ENCODE measurements at places on chromosomes 1 and 21.

DNA sequence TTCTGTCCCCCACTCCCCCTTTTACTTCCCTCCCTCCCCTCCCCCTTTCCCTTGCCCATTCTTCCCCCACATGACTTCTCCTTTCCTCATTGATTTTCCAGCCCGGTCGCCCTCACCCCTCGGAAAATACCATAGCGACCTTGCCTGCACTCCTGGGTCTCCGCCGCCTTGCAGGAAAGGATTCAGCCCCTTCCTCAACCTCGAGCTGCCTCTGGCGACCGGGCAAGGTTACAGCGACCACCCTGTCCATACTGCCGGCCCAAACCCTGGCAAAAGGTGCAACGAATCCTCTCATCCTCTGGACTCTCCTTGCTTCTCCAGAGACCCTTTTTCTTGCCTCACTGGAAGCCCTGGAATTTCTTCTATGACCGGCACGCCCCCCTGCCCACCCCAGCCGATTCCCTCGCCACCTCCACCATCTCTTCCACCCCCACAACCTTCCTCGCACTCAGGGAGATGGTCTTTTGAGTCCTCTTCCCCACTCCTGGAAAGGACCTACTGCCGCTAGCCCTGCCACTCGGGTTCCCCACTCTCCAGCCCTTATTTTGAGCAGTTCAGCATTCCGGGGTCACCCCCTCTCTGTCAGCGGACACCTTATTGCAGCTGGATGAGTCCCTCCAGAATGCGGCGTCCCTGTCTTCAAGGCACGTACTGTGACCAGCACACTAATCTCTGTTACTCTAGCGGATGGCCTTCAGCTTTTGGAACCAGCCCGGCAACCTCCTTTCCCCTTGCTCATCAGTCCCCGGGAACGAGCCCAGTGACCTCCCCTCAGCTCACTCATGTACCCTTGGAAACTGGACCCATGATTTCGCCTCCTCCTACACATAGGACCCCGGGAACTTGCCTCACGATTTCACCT lies 846 bp downstream of the NSUN4 start:
- DNase-seq: no peak

GRCh38 chr1:44808938-44809917 lies 905 bp downstream of the BTBD19 start:
- no peak for DNase-seq

DNA sequence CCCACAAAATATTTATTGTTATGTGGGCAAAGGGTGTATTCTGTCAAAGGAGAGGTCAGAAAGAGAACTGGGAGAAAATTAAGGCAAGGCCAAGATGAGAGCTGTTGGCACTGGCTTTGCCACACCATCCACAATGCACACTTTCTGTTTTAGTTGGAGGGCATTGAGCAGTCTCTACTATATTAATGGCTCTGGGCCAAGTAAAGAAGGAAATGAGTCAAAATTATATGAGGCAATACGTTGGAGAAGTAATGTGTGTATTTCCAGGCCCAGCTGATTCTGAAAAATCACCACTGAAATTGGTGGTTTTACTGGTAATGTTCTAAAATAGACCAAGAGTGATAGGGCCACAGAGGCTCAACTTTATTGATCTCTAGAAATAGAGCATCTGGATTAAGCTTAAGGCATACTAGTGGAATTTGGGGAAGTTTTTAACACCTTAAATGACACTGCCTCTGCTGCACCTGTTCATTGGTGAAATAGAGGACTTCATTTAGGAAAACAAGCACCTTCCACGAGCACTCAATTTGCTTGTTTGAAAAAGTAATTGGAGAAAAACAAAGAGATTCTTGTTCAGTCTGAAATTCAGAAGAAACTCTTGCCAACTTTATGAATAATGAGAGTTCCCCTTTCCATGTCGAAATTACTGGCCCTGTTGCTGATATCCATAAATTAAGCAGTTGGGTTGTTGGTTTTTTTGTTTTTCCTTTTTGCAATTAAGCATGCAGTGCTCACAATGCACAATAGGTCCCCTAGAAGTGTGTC lies 424.9 kb downstream of the ADGRL2 start:
- DNase-seq: no peak

DNA sequence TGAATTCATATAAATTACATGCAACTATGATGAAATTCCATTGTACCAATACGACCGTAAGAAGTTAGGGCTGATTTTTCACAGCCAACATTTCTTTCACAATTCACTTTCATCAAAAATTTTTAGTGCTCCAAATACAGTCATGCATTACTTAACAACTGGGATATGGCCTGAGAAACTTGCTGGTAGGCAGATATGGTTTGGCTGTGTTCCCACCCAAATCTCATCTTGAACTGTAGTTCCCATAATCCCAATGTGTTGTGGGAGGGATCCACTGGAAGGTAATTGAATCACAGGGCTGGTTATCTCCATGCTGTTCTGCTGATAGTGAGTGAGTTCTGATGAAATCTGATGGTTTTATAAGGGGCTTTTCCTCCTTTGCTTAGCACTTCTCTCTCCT lies 244.4 kb downstream of the AKT3 start:
- no peak for DNase-seq

DNA sequence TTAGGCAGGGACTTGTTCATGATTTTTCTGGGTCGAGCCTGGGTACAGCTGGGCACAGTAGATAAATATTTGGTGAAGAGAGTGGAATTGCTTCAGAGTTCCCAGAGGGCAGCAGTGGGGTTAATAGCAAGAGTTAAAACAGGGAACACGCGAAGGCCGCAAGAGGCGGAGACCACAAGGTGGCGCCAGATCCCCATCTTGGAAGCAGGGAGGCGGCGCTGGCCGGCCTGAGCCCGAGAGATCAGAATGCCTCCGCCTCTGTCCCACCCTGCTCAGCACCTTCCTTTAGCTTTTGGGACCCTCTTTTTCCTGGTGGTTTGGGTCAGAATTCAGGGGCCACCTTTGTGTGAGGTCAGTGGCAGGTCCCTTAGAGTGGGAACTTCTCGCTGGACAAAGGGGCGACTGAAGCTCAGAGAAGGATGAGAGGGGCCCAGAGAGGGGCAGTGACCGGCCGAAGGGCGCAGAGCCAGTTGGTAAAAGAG lies 6.5 kb upstream of the PADI2 start:
- no peak for DNase-seq

GRCh38 chr1:23422941-23423340 lies 1.6 kb downstream of the TCEA3 start:
- DNase-seq: no peak

GRCh38 chr1:170885551-170885950 lies 49.8 kb upstream of the MROH9 start:
- no peak for DNase-seq

- no peak for DNase-seq
These were observed 14.6 kb upstream of the PARP1 start for GRCh38 chr1:226422478-226422877.

All from NCI-H1417 treated with DMSO at 0.1 percent for 48 hours (cell line).